ENCODE measurements at places on chromosomes 1 and 21.

DNA sequence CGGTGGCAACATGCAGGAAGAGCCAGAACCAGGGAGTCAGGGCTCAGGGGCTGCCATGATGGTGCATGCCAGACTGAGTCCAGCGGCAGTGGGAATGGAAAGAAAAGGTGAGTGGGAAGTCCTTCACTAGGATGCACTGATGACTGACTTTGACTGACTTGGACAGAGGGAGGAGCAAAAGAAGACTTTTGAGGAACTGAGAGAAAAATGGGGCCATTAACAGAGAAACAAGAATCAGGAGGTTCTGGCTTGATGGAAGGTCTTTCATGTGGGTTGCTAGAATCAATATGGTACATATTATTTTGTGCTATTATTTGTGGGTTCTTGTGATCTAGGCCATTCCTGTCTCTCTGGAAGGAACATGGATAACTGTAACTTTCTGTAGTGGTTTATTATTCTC is 454.6 kb upstream of the PROX1 start:
- DNase-seq, result no peak

DNA sequence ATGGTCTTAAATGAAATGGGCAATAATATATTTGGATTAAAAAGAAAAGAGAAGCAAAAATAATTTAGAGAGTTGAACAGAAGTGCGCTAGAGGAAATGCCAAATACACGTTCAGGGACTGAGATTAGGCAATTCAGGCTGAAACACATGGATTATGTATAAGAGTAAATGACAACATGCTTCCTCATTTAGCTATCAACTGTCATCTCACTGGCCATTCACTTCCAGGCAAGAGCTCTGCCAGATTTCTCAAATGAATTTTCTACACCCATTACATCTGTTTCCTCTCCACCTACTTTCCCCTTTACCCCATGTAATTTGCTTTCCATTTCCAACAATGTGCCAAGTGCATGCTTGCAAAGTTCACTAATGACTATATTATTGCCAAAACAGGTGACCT is 582.4 kb downstream of the LTN1 start:
- DNase-seq, result no peak

DNA sequence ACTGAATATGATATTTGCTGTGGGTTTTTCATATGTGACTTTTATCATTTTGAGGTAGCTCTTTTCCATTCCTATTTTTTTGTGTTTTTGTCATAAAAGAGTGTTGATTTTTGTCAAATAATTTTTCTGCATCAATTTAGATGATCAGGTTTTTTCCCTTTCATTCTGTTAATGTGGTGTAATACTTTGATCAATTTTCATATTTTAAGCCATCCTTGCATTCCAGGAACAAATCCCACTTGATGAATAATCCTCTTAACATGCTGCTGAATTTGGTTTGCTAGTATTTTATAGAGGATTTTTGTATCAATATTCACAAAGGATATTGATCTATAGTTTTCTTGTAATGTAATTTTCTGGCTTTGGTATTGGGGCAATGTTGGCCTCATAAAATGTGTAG is 25.5 kb upstream of the C1orf53 start:
- DNase-seq, result no peak

DNA sequence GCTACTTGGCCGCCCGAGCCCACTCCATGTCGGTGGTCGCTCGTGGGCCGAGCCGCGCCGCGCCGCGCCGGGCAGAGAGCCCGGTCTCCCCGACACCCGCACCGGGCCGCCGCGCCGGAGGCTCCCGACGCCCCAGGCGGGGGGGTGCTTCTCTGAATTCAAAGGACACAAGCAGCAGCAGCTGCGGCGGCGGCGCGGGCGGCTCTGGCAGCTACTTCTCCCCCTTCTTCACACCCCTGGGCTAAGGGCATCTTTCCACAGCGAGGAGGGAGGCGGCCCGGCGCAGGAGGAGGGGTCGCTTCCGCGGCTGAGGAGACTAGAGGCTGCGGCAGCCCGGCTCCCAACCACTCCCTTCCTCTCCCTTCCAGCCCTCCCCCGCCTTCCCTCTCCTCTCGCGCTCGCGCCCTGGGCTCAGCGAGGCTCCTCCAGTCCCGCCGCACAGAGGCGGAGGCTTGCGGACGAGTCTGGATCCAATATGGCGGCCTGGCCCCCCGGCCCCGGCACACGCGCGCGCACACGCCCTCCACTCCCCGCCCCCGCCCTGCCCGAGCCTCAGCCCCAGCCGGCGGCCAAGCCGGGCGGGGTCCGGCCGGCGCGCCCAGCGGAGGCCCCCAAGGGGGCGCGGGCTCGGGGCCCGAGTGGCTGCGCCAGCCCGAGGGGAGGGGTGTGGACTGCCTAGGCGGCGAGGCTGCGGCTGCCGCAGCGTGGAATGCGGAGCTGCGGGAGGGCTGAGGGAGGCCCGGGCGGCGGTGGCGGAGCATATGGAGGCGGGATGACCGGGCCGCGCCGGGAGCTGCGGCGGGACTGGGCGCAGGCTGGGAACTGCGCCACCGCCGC is at the start of gene CDC42BPA:
CDC42BPA (minus strand) TSS at position 477 of the 837 bp plus-strand sequence. CDS start 1,310 bp downstream, outside the sequence.
- DNase-seq, result peak; percentile 28

DNA sequence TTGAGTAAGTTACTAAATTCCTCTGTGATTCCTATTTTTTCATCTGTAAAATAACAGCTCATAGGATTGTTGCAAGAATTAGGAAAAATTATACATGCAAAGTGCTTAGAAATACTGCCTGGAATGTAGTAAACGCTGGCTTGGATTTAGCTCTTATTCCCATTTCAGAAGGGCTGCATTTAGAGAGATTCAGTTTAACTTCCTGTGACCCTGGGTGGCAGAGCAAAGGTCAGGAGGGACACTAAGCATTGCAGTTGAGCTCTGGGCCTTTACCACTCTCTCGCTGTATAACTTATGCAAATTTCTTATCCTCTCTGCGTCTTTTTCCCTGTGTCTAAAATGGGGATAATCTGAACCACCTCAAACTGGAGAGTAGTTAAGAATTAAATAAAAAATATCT is 241.0 kb upstream of the POU3F1 start:
- no peak for DNase-seq

- no peak for DNase-seq
These were observed 15.3 kb downstream of the ZBTB7B start for GRCh38 chr1:155017946-155018316.

GRCh38 chr21:21002153-21002552 is 3.9 kb downstream of the NCAM2 start:
- no peak for DNase-seq

- DNase-seq, result no peak
These were observed 201.5 kb downstream of the HS2ST1 start for GRCh38 chr1:87115891-87116290.

GRCh38 chr1:116320874-116321273 is 52.2 kb upstream of the ATP1A1 start:
- DNase-seq, result no peak

DNA sequence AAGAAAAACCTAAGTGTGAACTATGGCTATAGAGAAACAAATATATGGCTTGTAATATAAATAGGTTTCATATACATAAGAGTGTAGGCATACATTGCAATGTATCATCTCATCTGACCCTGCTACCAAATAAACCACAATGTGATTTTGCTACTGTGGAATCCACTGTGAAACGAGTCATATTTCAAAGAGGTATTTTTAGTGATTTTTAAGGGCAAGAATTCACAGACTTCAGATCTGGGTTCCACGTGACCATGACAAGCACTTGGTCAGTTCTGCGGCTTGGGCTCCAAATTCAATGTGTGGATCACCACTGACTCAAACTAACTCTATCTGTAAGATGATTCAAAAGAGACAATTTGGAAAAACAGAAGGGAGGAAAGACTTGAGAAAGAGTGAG is 147.0 kb upstream of the ERG start:
- DNase-seq, result no peak

- no peak for DNase-seq
These were observed 48.2 kb downstream of the RHOU start for GRCh38 chr1:228783418-228784040.

GRCh38 chr1:185412385-185413087 is 95.5 kb upstream of the IVNS1ABP start:
- no peak for DNase-seq

- DNase-seq, result no peak
These were observed 499.2 kb downstream of the OMA1 start for GRCh38 chr1:58047265-58047858.

DNA sequence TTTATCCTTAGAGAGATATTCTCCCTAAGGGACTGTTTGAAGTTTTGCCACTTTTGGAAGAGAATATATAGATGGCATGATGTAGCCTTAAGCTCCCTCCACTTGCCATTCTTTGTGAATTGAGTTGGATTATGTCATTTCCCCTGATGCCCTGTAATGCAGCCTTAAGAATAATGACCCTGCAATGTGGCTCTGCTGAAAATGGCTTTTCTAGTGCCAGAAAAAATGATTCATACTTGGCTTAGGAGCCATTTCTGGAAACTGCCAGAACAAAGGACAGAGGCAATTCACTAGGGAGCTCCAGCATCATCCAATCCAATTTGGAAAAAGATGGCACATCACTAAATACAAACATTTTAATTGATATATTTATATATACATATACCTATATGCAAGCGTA is 265.3 kb downstream of the SPATA17 start:
- no peak for DNase-seq

GRCh38 chr1:204426474-204426873 is 14.9 kb upstream of the PPP1R15B start:
- DNase-seq, result no peak

GRCh38 chr21:42012344-42012743 is 2.2 kb upstream of the ZBTB21 start:
- DNase-seq, result no peak

DNA sequence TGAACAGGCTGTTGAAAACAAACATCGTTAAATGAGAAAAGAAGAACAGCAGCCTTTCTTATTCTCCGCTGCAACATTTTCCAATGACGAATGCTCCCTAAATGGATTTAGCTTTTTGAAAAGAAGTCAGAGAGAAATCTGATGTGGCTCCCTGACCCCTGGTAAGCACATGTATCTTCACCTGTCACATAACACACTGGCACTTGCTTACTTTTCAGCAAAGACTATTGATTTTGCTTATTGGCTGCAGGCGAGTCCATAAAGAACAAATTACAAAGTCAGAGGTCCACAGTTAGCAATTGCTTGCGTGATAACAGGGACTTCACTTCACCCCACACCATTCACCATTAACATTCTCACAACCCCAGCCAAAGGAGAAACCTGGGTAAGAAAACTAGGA is 362.8 kb downstream of the GPATCH2 start:
- DNase-seq, result no peak

DNA sequence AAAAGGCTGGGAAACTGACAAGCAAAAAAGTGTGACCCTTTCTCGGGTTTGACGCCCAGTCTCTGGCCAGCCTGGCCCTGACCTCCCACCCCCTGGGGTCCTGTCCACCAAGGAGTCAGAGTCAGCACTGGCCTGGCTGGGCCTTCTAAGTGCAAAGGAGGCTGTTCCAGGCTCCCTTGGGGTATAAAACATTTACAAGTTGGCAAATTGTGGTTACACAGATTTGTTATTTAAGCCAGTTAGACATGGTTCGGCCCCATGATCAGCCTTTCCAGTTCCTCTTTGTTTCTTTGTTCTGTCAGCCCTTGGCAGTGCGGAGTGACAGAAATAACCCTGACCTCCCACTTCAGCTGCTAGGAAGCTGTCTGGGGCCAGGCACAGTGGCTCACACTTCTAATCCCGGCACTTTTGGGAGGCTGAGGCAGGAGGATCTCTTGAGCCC is 161.6 kb upstream of the RAB4A start:
- DNase-seq, result no peak

GRCh38 chr1:168408539-168408865 is 127.8 kb downstream of the TBX19 start:
- DNase-seq, result no peak

GRCh38 chr1:97833881-97834280 is 87.0 kb downstream of the DPYD start:
- DNase-seq, result no peak

DNA sequence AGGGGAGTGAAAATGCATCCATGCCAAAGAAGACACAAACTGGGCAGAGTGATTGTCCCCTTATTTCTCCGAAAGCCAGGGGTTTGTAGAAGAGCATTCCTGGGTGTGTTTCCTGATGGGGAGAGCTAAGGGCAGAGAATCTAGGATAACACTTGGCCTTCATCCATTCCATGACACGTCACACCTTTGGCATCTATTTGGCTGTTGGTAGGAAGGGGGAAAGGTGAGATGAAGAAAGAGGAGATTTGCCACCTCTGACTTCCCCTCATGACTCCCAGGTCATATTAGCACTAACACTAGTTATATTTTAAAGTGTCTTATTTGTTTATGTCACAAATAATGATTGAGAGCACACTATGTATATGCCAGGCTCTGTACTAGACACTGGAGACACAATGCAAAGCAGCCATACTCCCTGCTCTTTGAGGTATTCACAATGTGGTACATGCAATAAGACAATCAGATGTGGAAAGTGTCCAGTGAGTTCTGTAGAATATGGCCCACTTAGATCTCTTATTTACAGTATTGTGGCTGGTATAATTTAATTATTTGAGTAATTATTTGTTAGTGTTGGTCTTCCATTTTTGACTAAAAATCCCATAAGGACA is 54.5 kb upstream of the GADD45A start:
- no peak for DNase-seq

- DNase-seq, result no peak
These were observed 275.4 kb upstream of the SGIP1 start for GRCh38 chr1:66258404-66259105.

- no peak for DNase-seq
These were observed 5.8 kb downstream of the GALNT2 start for GRCh38 chr1:230072866-230073265.

GRCh38 chr1:108049178-108049819 is 84.3 kb upstream of the VAV3 start:
- no peak for DNase-seq

GRCh38 chr1:3651930-3652547 is at the start of gene TP73:
Gene TP73, plus strand, starts transcription at chr1:3652516. Its CDS starts 29,850 bp downstream, at chr1:3682366.
- DNase-seq, result no peak

DNA sequence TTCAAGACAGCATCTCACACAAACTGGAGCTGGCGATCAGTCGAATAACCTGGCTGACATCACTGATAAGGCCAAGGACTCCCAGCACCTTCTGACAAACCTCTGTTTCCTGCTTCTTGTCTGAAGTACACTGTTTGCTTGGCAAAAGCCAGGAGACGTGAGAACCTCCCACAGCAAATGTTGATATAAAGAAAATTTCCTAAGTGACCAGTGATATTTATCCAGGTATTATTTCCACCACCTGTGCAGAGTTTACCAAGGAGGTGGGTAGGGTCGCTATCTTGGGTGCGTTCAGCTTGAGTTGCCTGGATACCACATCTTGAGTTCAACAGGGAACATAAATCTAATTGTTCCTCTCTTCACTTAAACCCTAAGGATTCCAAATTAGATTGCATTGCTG is 72.9 kb downstream of the SETD4 start:
- no peak for DNase-seq

- DNase-seq, result no peak
These were observed 61.2 kb downstream of the CCDC30 start for GRCh38 chr1:42524330-42524729.

DNA sequence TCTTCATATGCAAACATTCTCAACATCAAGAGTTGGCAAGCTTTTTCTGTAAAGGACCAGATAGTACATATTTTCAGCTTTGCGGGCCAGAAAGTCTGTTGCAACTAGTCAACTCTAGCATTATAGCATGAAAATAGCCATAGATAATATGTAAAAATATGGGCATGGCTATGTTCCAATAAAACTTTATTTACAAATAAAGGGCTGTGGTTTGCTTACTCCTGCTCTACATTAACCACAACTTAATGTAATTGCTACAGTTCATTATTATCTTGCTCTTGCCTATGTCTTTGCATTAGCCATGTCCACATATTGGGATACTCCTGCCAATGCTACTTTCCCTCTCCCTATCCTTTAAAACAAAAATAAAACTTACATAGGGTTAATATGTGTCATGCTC is 24.5 kb upstream of the CTSK start:
- DNase-seq, result no peak
